Effector memory CD4-positive, alpha-beta T cell (primary cell): ENCODE measurements at places on chromosomes 5 and 9.

- DNase-seq = no peak
Observed at GRCh38 chr9:133458643-133459312, 1.0 kb upstream of the CACFD1 start.

DNA sequence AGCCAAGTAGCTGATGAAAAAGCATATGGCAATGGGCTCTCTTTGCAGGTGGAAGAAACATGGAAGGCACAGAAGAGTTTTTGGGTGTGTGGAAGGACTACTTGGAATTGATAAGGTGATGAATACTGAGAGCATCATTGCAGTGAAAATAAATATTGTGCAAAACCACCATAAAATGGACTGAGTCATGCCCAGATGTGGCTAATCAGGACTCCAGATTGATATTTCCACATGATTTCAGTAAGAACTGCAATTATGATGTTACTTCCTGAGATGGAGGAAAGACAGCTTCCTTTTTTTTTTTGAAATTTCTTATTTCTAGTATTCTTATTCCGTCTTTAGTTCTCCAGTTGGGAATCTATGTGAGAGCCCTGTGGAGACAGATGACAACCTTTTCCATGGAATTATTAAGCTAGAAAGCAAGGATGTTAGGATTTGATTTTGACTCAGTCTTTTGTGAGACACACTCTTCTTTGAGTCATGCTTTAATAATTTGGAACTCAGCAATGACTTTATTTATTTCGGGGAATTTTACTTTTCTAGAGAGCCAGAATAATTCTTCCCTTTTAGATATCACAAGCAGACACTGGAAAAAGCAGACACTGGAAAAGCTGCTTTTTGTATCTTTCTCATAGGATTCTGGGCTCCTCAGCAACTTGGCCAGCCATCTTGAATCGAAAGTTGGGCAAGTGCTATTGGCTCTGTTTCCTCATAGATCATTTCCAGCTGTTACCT is 94.2 kb upstream of the VCAN start:
- DNase-seq = no peak

- DNase-seq = no peak
Observed at GRCh38 chr5:147404706-147405105, 105.2 kb downstream of the DPYSL3 start.

DNA sequence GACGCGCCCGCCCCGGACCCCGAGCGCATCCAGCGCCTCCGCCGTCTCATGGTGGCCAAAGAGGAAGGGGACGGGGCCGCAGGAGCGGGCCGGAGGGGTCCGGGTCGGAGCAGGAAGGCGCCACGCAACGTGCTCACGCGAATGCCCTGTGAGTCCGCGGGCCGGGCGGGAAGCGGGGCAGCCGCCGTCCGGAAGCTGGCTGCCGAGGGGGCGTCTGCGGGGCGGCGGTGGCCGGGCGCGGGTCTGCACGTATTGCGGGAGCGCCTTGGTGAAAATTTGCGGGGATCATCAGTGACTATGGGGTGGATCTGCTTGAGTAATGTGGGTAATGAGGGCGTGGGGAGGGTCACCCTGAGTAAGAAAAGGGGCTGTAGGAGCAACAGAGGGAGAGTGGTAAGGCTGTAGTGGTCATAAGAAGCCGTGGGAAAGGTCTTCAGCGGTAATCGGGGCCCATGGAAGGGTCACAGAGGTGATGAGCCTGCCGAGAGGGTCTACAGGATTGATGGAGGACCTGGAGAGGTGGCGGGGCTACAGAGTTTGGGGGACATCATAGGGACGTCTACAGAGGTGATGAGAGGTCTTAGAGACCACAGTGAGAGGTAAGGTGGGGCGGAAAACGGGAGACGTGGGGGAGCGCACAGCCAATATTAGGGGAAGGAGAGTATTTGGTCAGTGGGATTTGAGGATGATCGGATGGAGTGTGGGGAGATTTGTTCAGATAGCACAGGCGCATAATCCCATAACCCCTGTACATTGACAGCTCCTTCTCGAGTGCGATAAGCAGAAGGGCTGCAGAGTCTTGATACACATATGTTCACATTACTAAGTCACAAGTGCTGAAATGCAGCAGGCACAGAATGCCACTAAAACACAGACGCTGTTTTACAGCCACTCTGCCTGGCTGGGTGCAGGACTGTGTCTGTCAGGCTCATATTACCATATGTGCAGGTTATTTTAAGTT is 819 bp downstream of the LSM11 start:
- no peak for DNase-seq

- no peak for DNase-seq
Observed at GRCh38 chr9:78319197-78320029, 22.5 kb downstream of the PSAT1 start.

- no peak for DNase-seq
Observed at GRCh38 chr9:36924071-36924470, 110.0 kb downstream of the PAX5 start.

- no peak for DNase-seq
Observed at GRCh38 chr5:17619354-17619753, 9.2 kb downstream of the TAF11L12 start.

DNA sequence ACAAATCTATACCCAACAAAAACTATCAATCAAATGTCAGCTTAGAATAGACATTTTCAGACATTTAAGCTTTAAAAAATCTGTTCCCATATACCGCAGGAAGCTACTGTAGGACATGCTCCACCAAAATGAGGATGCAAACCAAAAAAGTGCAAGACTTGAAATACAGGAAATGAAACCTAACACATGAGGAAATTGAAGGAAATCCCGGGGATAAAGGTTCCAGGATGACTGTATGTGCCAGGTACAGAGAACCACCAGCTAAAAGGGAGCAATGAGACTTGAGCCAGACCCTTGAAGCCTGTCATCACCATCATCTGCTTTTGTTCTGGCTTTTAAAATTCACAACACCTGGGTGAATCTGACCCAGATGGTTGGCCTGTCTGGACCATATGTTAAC is 21.4 kb downstream of the DIAPH1 start:
- no peak for DNase-seq

GRCh38 chr5:176530983-176531901 is 6.0 kb downstream of the RNF44 start:
- DNase-seq = no peak

GRCh38 chr5:20254748-20255147 is 266.7 kb upstream of the CDH18 start:
- DNase-seq = no peak

DNA sequence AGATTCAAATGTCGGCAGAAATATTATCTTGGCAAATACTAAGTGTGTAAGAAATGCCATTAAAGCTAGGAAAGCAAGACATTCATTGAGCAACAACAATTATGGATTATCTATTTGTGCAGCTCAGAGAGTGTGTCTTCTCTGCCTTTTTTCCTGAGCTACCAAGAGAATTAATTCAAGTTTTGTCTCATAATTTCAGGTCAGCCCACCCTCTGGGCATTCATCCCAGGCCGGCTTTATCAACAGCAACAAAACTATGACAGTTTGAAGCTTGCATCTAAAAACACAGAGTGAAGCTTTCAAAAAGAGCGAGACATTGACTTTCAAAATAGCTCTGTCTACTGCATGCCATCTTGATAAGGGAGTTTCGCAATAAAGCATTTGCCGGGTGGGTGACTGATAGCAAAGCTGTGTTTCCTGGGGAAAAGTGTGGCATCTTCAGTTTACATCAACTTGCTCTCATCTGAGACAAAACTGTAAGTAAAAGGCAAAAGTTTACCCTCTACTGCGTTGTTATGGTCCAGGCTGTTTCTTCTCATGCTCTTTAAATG is 182.4 kb downstream of the IRX1 start:
- DNase-seq = no peak
